Hematopoietic multipotent progenitor cell treated with erythropoietin and hydrocortisone succinate and interleukin-3 and kit ligand, for 8 days (in vitro differentiated cells): ENCODE measurements at places on chromosomes 7 and 10.

DNA sequence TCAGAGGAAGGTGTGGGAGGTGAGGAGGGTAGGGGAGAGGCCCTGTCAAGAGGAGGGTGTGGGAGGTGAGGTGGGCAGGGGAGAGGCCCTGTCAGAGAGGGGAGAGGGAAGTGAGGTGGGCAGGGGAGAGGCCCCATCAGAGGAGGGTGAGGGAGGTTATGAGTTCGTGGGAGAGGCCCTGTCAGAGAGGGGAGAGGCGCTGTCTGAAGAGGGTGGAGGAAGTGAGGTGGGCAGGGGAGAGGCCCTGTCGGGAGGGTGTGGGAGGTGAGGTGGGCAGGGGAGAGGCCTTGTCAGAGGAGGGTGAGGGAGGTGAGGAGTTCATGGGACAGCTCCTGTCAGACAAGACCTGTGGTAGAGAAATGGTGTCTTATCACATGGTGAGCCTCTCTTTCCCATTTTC, 74.4 kb downstream of the INPP5A start:
- no peak for DNase-seq

DNA sequence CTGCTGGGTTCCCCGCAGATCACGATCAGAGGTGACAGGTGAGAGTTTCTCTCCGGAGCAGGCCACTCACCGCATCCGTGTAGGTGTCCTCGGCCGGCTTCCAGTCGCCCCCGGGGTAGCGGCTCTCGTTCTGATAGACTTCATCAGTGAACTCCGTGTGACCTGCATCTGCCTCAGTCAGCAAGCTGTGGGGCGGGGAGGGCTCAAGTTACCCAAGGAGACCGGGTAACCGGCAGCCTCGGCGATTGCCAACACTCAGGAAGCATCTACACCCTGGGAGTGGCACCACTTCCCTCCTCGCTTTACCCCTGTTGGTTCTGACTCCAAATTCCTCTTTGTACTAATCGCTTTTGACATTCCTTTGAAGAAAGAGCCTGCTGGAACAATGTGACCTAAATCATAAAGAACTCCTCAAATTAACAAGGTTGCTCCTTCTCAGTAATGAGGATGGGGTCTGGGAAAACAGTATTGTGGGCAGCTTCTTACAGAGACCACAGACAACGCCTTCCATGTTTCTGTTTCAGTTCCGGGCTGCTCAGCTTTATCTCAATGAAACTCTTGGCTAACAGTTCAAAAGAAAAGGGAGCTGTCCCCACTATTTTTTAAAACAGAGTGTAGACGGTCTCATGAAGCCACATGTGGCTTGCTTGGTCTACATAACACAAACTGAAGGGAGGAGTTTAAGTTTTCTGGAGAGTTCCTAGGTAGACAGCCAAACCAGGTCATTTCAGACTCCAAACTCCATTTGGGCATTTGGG, 118.1 kb downstream of the MYOF start:
- DNase-seq = no peak

DNA sequence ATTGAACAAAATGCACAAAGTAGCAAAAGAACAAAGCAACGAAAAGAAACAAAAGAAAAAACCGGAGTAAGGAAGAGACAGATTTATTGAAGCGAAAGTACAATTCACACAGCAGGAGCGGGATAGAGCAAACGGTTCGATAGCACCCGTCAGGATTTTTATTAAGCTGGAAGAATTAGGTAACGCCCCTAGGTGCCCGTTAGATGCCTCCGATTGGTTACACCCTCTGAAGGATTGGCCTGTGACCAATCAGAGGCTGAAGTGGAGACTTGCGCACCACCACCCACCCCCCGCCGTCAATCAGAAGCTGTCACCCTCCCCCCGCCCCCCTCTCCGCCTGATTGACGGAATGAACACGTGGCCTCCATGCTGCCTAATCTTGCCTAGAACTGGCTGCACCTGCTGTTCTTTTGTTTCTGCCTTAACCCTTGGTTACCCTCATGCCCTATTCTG, 16.8 kb downstream of the OCM2 start:
- no peak for DNase-seq

DNA sequence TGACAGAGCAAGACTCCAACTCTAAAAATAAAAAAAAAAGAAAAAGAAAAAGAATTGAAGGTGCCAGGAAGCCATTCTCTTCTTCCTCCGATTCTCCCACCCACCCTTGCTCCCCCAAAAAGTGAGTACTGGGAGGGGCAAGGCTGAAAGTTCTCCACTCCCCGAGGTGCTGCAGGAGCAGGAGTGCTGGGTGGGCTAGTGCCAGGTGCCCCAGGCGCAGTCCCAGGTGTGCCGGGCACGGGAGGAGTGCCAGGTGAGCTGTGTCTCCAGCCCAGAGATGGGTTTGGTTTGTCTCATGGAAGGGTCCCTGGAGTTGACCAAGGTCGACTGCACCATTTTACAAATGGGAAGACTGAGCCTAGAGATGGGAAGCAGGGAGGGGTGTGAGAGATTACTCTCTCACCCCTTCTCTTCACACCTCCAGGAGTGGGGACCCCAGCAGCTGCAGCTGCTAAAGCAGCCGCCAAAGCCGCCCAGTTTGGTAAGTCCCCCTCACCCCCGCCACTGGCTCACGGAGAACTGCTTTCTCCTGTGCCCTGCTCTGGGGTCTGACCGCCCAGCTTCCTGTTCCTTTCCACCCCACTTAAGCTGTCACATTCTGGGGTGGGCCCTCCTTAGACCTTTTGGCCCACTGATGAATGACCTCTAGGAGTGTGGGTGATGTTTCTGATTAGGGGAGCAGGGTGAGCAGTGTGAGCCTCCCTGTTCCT, 26.2 kb upstream of the LIMK1 start:
- DNase-seq = no peak

- peak; percentile 21 for DNase-seq
Observed at GRCh38 chr10:18312374-18313139, 172.3 kb downstream of the CACNB2 start.

DNA sequence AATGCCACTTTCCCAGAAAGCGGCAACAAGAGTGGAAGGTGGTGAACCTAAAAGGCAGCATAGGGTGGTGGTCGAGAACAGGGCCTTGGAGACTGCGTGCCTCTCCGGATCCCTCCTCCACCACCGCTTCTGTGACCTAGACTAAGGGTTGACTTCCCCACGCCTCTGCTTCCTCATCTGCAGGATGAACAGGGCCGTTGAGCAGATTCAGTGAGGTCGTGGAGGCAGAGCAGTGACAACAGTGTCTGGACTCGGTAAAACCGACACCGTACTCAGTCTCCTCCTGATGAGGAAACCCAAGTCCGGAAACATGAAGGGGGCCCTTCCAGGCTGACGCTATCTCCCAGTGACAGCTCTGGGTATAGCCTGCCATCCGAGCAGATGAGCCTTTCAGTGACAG, 162.6 kb downstream of the CELF2 start:
- peak; percentile 68 for DNase-seq

DNA sequence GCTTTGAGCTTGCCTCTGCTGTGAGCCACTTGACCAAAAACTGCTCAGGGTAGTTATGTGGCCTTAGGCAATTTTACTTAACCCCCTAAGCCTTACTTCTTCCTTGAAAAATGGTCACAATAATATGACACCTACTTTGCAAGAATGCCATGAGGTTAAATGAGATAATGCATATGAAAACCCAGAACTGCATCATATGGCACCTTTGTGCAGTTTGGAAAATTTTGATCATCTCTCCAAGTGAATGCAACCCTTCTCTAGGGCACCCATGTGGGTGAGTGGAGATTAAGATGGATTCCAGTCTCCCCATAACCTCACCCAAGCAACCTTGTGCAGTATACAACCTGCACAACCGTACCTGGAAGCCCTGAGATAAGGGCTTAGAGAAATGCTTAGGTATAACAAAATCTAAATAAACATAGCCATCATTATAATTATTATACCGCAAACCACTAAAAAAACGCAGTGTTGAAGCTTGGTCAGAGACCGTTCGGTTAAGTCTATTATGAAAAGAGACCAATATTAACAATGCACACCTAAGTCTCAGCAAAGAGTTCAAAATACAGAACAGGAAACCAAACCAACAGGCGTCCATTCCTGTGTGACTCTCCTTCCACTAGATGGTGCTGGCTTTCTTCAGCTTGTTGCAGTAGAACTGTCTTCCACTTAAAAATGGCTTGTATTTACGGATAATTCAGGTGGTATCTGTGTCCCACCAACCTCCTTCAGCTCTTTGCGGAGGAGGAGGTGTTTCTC, 21.0 kb upstream of the ASB15 start:
- peak; percentile 36 for DNase-seq

DNA sequence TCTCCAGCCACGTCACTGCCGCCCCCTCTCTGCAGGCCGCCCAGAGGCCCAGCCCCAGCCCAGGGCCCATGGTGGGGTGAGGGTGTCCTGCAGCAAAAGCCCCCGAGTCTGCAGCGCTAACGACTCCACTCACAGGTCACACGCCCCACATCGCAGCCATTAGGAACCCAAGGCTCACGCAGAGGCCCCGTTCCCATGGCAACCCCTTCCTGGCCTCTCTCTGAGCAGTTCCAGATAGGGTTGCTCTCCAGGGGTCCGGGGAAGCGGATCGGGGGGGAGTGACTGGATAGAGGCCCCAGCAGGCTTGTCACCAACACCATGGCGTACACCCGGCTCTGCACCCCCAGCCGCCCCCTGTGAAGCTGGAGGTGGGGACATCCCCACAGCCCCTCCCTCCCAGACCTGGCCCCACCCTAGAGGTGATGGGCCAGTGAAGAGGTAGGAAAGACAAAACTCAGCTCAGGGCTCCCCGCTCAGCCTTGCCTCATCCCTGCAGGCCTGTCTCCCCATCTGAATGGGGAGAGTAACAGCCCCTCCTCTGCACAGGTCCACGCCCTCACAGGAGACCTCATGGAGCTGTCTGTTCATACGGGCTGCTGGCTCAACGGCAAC, 41.2 kb downstream of the TNRC18 start:
- DNase-seq = peak; percentile 43

- no peak for DNase-seq
Observed at GRCh38 chr7:91520645-91521044, 256.4 kb downstream of the FZD1 start.
